ENCODE measurements at places on chromosomes 6 and 20.
A peak's percentile ranks its signal among the peaks of the same experiment; 100 is the strongest.

GRCh38 chr6:41657131-41658094 is 19.1 kb downstream of the MDFI start:
- H3K4me1 ChIP-seq = no peaks in the 10 kb centered on the region
- DNase-seq = no peak
- no peak overlapping the region for H3K4me3 ChIP-seq
- H3K27ac ChIP-seq = no peak overlapping the region

- DNase-seq = no peak
- H3K4me3 ChIP-seq = no peak overlapping the region
- H3K36me3 ChIP-seq = peaks cover 44% of the 10 kb centered on the region
- H3K27ac ChIP-seq = peak overlapping the region; percentile 5
Measured at GRCh38 chr6:36682328-36683144, 4.0 kb downstream of the CDKN1A start.

GRCh38 chr6:31805939-31806469 is 762 bp downstream of the LSM2 start:
- peaks cover 24% of the 10 kb centered on the region for H3K36me3 ChIP-seq
- H3K4me1 ChIP-seq = peaks cover 5% of the 10 kb centered on the region
- no peaks in the 10 kb centered on the region for H3K27me3 ChIP-seq
- peak overlapping the region; percentile 59 for H3K4me3 ChIP-seq

- no peaks in the 10 kb centered on the region for H3K27me3 ChIP-seq
- no peak overlapping the region for H3K27ac ChIP-seq
- peaks cover 92% of the 10 kb centered on the region for H3K36me3 ChIP-seq
- peaks cover 5% of the 10 kb centered on the region for H3K4me1 ChIP-seq
- H3K4me3 ChIP-seq = no peak overlapping the region
Measured at GRCh38 chr6:109472132-109472995, 10.7 kb downstream of the ZBTB24 start.

- no peaks in the 10 kb centered on the region for H3K27me3 ChIP-seq
- H3K36me3 ChIP-seq = no peaks in the 10 kb centered on the region
- no peak overlapping the region for H3K27ac ChIP-seq
- H3K4me3 ChIP-seq = no peak overlapping the region
- no peaks in the 10 kb centered on the region for H3K4me1 ChIP-seq
Measured at GRCh38 chr6:13500264-13500663, 12.9 kb upstream of the GFOD1 start.

- no peaks in the 10 kb centered on the region for H3K36me3 ChIP-seq
- peaks cover 8% of the 10 kb centered on the region for H3K4me1 ChIP-seq
- H3K27ac ChIP-seq = no peak overlapping the region
Measured at GRCh38 chr20:9993137-9993536, 41.6 kb upstream of the ANKEF1 start.
